ENCODE measurements at places on chromosomes 6 and 20.

GRCh38 chr6:20265842-20266241 lies 53.6 kb upstream of the MBOAT1 start:
- no peak for DNase-seq

GRCh38 chr6:106117579-106117978 lies 31.4 kb downstream of the PRDM1 start:
- DNase-seq: peak; percentile 48

GRCh38 chr6:154567695-154568220 lies 57.3 kb upstream of the CNKSR3 start:
- DNase-seq: no peak

GRCh38 chr6:55777469-55777868 lies 97.9 kb downstream of the BMP5 start:
- DNase-seq: no peak

DNA sequence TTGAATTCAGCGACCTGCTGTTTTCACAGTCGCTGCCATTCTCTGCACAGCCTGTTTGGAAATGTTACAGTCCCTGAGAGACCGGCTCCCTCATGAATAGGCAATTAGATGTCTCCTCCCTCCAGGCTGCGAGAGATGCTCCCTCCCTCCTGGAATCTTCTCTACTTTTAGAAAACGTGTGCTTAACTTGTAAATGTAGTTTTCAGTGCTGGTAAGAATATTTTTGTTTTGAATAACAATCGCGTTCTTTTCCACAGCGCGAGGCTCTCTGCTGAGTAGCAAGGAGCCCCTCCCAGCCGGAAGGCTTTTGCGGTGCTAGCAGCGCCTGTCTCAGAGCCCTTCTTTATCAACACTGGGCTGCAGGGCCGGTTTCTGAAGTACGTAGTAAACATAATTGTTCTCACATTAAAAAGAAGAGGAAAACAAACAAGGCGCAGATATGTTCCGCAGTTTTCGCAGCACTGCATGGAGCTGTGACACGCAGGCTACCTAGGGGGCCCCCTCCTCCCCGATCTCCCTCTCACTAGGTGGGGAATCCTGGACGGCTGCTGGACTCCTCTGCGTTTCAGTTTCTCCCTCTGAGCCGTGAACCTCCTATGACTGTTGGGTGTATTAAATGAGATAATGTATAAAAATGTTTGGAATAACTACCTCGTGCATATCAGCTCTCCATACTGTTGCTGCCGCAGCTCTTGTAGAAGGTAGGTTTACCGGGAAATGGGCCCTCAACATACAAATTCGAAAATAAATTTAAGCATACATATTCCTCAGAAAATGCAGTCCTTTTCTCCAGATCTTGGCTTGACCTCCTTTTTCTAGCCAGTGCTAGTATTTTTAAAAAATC lies 79.0 kb upstream of the SPACA1 start:
- DNase-seq: no peak

DNA sequence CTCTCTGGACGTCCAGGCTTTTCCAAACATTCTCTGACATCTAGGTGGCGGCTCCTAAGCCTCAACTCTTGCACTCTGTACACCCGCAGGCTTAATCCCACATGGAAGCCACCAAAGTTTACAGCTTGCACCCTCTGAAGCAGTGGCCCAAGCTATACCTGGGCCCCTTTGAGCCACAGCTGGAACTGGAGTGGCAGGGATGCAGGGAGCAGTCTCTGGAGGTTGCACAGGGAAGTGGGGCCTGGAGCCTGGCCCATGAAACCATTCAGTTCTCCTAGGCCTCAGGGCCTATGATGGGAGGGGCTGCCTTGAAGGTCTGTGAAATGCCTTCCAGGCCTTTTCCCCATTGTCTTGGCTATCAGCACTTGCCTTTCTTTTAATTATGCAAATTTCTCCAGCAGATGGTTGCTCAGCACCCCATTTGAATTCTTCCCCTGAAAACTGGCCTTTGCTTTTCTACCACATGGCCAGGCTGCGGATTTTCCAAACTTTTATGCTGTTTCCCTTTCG lies 64.9 kb downstream of the IRF4 start:
- no peak for DNase-seq

GRCh38 chr6:15796130-15796771 lies 133.4 kb upstream of the DTNBP1 start:
- no peak for DNase-seq

DNA sequence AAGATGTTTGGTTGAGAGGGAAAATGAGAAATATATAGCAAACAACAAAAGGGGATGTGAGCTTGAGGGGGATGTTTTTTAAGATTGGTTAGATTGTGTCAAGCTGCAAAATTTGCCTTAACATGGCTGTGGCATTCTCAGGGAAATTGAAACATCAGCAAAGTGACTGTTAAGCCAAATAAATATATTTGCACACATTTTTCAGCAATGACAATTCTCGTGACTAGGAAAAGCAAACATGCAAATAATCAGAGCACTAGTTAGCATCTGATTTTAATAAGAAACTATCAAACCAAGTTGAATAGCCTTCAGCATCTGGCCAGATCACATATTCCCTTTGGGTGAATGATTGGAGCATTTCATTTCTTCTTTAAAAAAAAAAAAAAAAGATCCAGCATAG lies 262.8 kb downstream of the TBC1D7 start:
- no peak for DNase-seq

- DNase-seq: no peak
Measured at GRCh38 chr6:66336176-66336575, 629.1 kb upstream of the EYS start.

DNA sequence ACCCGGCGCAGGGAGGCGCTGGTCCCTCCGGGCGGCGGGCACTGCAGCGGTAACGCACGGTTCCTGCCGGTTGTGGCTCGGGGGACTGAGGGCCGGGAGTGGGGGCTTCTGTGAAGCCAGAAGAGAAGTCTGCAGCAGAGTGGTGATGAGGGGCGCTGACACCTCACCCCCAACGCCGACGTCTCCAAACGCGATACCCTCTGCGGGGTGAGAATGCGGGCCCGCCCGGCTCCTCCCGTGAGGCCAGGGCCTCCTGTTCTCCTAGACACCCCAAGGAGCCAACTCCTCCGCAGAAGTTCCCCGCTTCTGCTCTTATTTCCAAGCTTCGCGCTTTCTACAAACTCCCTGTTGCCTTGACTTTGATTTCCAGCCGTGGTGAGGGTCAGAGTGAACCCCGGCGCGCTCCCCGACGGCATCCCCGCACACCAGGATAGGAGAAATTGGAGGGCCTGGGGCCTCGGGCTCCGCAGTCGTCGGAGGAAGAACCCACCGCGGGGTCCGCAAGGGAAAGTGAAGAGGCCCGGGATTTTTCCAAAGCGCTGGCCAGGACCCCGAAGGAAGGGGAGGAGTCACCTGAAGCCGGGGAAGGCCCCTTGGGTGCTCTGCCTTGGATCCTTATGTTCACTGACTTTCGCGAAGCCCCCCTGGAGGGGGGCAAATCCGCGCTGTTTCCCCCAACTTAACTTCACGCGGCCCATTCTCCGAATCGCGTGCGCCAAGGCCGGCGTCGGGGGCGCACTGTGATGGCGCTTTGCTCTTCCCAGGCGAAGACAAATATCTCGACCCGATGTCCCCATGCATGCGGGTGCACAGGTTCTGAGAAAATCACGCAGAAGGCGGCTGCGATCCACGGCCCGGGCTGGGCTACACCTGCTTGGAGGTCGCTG lies 3.1 kb upstream of the INSM1 start:
- DNase-seq: no peak

DNA sequence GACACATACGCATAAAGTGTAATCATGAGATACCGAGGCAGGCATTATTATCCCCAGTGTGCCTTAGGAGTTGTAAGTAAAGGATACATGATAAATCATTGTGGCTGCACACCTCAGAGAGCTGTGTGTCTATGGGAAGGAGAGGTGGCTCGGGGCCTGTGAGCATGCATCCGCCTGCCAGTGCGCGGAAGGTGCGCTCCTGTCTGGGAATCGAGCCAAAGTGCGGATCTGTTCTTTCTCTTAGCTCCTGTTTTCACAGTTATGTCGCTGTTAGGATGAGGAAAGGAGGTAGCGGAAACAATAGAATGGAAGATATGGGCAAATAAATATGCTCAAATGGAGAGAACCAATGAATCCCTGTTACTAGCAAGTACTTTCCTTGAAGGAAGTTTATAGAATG lies 98.0 kb downstream of the ANKRD6 start:
- no peak for DNase-seq

DNA sequence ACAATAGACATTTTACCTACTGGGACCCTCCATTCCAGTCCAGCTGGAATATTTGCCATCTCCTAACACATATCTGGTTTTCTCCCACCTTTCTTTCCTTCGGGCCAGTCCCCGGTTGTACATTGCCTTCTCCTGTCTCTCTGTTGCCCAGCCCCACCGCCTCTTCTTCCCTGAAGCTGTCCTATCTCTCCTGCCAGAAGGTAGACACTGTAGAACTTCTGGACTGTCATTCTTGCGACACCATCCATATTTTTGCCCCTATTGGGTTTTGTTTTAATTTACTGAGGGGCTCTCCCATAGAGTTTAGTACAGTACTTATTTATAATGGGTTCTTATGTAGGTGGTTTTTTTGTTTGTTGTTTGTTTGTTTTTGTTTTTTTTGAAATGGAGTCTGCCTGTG lies 4.9 kb downstream of the PTK7 start:
- DNase-seq: no peak

DNA sequence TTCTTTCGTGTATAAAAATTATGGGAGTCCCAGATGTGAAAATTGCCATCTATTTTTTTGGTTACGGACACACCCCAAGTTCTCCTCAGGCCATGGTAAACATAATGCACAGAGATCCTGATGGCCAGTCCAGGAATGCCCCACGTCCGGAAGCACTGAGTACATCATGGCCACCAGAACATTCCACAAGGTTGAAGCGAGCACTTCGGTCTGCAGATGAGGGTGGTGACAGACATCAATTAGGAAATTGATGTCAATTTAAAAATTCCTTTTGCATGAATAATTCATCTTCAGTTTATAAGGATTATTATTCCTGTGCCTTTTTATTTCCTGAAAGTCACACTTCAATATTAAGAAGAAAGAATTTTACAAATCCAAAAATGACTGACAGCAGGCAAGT lies 13.2 kb upstream of the EXOC2 start:
- no peak for DNase-seq

- no peak for DNase-seq
Measured at GRCh38 chr20:59772931-59773913, 160.2 kb downstream of the SYCP2 start.

- no peak for DNase-seq
Measured at GRCh38 chr6:30060606-30061091, 416 bp upstream of the POLR1H start.
